ENCODE measurements at places on chromosomes 16 and 17.

- DNase-seq: no peak
These were observed 92.1 kb downstream of the RAP1GAP2 start for GRCh38 chr17:2888326-2888725.

GRCh38 chr16:997440-998051 lies 16.0 kb downstream of the SOX8 start:
- DNase-seq: peak; percentile 65

DNA sequence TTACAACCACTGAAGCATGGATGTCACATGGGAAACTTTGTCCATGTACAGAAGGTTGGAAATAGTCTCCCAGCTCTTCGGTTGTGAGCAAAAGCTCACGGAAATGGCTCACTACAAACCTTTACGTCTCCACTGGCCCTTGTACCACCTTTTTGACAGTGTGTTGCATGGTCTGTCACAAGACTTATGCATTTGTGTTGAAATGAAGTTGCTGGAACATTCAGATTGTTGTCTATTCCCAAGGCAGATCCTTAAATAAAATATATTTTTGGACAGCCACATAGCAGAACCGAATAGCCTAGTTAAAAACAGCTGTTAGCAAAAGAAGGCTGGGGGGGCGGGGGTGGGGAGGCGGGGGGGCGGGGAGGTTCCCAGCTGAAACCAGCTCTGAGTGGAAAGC lies 39.2 kb downstream of the KNOP1 start:
- DNase-seq: no peak

- no peak for DNase-seq
These were observed 47.2 kb downstream of the PITPNM3 start for GRCh38 chr17:6509031-6509771.

DNA sequence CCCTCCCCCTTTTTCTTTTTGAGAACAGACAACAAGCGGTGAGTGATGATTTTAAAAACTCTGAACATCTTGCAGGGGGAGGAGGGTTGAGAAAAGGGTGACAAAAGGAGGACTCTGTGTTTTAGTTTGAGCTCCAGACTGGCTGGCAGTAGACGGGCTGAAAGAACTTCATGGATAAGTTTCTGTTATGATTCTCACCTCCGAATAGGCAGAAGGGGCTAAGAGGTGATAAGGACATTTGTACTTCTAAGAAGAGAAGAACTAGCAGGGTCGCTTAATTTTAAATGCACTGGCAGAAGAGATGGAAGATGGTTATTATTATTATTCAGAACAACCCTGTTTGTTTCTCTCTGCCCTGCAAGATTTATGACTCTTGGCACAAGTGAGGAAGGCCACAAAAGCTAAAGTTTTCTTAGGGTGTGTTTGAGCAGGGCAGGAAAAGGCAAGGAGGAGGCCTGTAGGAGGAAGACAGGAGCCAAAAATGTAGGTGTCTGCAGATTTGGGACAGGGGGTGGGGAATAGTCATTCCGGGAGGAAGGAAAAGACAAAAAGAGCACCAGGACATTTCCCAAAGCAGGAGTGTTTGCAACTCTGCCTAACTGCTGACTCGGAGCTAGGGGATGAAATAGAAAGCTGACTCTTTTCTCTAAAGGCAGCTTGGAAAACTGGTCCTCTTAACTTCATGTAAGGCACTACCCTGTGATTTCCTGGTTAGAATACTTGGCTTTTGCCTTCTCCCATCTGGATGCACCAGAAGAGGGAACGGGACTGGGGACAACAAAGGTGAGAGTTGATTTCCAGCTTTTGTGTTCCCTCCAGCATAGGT lies 11.9 kb upstream of the HOXB2 start:
- no peak for DNase-seq

DNA sequence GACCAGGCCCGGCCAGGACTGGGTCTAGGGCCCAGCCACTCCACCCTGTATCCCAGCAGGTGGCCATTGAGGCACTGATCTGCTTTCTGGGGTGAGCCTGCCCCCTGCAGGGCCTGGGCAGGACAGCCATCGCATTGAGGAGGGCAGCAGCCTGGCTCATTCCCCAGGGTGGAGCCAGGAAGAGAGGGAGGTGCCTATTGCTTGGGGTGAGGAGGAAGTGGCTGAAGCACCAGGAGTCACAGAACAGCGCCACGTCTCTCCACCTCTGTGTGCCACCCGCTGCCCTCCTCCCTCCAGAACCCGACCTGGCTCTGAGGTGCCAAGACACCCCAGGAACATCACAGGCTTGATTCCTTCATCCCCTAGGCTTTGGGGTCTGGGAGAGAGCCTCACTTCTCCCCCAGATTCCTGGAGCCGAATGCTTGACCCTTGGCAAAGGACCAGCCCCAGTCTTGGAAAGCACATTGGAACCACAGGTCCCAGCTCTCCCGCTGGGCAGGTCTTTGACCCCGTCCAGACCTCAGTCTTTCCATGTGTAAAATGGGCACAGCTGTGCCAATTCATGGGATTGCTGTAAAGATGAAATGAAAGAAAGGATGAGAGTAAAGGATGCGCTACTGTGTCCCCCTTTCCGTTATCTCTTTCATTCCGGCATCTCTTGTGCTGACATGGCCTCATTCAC lies 7.2 kb upstream of the KRT36 start:
- peak; percentile 85 for DNase-seq

GRCh38 chr16:78684655-78685375 lies 585.4 kb downstream of the WWOX start:
- no peak for DNase-seq

GRCh38 chr16:4846503-4846900 lies 586 bp downstream of the GLYR1 start:
- DNase-seq: peak; percentile 61

- no peak for DNase-seq
These were observed 23.0 kb downstream of the RARA start for GRCh38 chr17:40331743-40332641.

DNA sequence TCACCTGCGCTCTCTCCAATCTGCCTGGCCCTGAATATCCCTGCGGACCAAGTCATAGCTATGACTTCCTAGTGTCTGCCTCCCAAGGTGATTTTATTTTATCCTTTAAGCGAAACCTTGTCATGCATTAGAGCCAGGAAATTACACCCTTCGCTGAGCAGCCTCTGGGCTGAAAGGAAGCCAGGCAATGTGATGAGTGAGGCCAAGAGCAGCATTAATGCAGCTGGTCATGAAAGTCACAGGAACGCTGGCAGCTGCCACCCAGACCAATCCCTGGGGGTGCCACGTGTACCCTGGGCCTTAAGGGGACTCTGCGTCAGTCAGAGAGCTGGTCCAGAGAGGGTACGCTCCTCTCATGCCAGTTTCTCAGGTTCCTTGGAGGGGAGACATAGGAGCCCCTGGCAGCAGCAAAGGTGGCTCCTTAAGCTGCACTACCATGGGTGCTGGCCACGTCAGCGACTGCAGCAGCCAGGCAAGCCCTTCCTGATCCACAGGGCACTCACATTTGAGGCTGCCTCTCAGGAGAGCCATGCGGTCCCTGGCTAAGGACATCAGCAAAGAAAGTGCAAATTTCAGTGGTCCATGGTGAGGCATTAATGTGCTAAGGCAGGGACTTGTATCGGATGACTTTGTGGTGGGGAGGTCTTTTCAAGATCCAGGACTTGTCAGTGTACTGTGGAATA lies 42.7 kb upstream of the WSCD1 start:
- DNase-seq: no peak

- DNase-seq: no peak
These were observed 55.8 kb downstream of the SALL1 start for GRCh38 chr16:51095084-51095881.

- no peak for DNase-seq
These were observed 282.5 kb upstream of the SALL1 start for GRCh38 chr16:51433599-51433998.

DNA sequence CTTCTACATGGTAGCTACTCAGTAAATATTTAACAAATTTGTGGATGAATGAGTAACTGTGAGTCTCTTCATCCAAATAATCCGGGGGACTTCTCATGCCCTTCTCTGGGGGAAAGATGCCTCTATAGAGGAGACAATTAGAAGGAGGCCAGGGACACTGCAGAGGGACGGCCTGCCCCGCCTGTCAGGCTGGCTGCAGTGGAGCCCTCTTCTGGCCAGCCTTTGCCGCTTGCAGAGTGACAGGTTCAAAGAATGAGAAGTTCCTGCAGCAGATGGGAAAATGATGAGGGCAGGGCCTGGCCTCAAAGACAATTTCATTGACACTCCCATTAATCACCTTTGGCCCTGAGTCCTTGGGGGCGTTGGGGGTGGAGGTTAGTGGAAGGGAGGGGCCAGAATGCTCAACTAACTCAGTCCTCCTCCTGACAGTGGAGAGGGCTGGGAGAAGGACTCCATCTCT lies 339.0 kb downstream of the MAF start:
- DNase-seq: no peak

DNA sequence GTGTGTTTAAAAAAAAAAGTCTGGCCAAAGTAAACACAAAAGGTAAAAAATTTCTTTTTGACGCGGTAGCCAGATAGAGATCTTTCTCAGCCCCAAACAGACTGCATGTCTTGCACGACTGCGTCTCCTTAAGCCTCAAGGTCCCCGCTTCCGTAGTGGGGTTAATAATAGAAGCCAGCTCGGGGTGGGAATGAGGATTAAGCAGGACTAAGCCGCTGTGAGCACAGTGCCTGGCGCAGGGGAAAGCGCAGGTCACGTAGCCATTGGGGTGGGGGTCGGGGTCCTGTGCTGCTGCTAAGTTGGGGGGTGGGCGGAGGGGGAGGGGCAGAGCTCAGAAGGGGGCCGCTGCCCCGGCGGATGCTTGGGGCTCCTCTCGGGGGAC lies 521 bp downstream of the GGA2 start:
- peak; percentile 18 for DNase-seq

DNA sequence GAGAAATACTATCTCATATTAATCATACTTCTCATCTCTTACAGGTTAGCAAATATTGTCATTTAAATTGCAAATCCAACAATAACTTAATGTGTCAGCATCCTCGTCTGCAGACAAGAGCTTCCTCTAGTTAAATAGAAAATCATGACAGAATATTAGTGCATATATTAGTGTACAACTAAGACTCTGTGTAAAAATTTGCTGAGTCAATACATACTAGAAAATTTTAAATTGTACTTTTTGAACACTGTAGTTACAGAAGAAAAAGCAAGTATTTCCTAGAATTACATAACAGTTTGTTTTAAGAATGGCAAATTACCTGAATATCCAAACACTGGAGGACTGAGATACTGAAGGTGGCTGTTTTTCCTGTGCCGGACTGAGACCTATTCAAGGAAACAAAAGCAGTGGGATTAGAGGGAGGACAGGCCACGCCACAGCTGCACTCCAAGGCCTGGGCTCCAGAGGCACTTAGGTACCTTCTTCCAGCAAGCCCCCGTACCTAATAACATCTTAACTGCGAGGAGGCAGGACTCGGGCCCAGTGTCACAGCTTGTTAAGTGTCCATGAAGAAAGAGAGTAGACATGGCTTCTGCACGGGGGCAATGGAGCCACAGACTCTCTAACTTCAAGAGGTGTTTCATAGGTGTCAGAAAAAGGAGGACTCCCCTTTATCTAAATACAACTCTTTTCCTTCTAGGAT lies 5.3 kb downstream of the EIF4A3 start:
- DNase-seq: no peak

GRCh38 chr17:55584055-55584685 lies 72.9 kb upstream of the SMIM36 start:
- DNase-seq: peak; percentile 40

DNA sequence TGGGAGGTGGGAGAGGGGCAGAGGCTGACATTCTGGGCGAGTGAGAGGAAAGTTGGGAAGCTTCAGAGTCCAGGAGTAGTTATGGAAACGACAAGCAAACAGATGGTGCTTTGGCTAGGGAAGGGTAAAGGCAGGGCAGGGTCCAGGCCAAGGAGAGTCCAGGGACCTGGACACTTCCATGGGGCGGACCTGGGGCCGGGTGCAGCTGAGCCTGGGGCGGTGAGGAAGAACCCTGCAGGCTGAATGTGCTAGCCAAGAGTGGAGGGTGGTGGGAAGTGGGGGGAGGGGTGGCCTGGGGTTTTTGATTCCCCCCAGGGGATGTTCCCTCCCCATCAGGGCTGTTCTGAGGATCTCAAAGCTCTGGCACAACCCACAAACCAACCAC lies 2.6 kb downstream of the PPP1R9B start:
- no peak for DNase-seq

- no peak for DNase-seq
These were observed 180.0 kb downstream of the CHD9NB start for GRCh38 chr16:52872731-52873130.

DNA sequence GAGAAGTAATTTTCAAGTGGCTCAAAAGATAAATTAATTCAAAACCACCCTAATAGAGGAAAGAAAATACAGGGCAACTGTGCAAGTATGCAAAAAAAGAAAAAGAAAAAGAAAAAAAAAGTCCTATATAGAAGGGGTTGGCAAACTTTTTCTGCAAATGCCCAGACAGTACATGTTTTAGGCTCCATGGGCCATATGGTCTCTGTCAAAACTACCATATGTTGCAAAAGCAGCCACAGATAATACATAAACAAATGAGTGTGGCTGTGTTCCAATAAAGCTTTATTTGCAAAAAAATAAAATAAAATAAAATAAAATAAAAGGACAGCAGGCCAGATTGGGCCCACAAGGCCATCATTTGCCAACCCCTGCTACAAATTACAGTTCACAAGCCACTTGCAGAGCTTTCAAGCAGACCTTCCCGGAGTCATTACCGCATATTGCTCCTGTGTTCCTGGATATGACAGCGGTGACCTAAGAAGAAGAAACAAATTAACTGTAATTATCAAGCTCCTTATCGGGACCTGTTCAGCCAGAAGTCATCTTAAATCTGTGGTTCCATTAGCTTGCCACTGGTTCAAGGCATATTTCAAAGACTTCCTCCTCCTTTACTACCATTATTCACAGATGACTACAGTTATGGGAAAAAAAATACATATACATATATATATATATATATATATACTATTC lies 15.9 kb downstream of the ZC3H7A start:
- no peak for DNase-seq

DNA sequence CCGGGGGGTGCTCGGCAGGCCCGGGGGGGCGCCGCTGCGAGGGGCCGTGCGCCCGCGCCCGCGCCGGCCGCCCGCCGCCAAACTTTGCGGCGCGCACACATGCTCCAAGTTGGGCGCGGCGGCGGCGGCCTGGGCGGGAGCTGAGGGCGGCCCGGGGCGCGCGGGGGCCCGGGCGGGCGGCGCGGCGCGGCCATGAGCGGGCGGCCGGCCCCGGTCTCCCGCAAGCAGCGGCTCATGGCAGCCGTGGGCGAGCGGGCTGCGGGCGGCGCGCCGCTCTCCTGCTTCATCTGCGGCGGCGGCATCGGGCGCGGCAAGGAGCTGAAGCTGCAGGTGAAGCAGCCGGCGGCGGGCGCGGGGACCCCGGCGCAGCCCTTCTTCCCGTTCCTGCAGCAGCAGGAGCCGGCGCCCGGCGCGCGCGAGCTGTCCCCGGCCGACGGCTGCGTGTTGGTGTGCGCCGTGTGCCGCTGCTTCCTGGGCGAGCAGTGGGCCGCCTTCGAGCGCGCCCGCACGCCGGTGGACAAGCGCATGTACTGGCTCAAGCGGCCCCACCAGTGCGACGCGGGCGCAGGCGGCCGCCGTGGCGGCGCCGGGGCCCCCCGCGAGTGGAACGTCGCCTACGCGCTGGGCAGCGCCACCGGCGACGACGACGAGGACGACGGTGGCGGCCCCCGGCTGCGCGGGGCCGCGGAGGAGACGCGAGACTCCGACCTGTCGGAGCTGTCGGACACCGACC lies 57.2 kb upstream of the CIBAR2 start:
- peak; percentile 12 for DNase-seq
